ENCODE measurements at places on chromosomes 3 and 15.

- no peak for DNase-seq
Measured at GRCh38 chr15:56028430-56028829, 35.0 kb upstream of the NEDD4 start.

DNA sequence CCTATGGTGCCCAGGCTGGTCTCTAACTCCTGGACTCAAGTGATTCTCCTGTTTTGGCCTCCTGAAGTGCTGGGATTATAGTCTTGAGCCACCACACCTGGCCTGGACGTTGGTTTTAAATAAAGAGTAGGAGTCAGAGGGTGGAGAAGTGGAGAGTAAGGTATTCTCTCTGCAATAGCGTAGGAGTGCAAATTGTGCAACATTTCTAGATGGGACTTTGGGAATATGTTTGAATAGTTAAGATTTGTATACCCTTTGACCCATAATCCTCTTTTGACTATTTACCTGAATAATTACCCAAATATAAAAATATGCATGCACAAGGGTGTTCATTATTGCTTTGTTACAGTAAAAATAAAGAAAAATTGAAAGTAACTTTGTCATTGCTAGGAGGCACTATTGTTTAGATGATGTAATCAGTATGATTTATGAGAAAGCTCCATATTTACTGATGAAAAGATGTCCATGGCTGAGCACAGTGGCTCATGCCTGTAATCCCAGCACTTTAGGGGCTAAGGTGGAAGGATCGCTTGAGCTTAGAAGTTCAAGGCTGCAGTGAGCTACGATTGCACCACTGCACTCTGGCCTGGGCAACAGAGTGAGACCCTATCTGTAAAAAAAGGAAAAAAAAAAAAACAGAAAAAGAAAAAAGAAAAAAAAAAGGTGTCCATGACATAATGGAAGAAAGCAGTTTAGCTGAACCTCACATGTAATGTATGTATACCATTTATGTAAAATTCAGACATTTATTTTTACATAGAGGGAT, 15.1 kb upstream of the XYLB start:
- no peak for DNase-seq

- DNase-seq: no peak
Measured at GRCh38 chr3:56001991-56002390, 466.3 kb downstream of the ERC2 start.

DNA sequence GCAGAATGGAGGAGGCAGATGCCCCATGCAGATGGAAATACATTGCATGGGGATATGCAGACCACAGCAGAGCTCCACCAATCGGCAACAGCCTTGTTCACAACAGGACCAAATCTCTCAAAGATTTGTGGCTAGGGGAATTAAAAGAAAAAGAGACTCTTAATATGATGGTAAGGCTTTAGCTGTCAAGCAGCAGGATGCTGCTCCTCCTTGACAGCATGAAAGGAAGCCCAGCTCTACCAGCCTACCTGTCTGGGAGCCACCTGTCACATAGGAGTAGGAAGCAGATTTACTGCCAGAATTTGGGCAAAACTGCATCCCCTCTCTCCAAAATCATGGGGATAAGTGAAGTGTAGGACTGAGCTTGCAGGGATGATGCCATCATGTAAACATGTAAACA, 769.6 kb upstream of the ARPP21 start:
- DNase-seq: no peak

DNA sequence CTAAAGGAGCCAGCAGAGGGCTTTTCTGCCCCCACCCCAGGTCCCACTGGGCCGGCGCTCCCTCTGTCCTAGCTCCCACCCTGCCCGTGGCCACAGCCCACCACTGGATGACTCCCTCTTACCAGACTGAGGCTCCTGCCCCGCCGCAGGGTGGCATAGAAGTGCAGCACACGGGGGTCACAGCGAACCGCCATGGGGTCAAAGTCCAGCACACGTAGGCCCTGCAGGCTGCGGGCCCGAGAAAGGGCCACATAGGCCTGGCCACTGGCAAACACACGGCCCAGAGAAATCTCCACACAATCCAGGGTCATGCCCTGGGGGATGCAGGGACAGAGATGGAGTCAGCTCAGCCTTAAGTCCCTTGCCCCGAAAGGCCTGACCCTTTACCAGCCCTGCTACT, 9.0 kb downstream of the PIF1 start:
- no peak for DNase-seq

DNA sequence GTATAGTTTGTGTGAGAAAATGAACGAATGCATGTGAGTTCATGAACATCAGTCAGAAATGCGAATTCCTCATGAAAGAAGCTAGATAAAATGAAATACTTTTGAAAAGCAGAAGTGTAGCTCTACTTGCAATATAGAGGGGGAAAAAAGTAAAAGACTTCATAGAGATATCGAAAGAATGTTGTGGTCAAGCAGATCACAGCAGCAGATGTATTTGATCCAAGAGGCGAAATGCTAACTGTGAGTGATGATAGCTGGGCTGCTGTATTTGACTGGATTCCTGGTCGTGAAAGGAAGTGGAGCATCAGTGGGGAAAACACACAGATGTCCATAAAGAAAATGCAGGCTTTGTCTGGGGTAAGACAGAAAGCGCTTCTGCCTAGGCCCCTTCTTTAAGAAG, 112.4 kb downstream of the ADAMTSL3 start:
- no peak for DNase-seq

GRCh38 chr3:122299215-122299614, 25.8 kb upstream of the CSTA start:
- no peak for DNase-seq

DNA sequence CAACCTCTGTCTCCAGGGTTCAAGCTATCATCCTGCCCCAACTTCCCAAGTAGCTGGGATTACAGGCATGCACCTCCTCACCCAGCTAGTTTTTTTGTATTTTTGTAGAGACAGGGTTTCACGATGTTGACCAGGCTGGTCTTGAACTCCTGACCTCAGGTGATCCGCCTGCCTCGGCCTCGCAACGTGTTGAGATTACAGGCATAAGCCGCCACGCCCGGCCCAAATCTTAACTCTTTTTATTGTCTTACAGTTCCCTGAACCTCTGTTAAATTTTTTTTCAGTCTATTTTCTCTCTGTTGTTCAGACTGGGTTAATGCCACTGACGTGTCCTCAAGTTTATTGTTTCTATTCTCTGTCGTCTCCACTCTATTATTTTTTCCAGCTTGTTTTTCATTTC, 115.8 kb upstream of the UBE3A start:
- DNase-seq: no peak

DNA sequence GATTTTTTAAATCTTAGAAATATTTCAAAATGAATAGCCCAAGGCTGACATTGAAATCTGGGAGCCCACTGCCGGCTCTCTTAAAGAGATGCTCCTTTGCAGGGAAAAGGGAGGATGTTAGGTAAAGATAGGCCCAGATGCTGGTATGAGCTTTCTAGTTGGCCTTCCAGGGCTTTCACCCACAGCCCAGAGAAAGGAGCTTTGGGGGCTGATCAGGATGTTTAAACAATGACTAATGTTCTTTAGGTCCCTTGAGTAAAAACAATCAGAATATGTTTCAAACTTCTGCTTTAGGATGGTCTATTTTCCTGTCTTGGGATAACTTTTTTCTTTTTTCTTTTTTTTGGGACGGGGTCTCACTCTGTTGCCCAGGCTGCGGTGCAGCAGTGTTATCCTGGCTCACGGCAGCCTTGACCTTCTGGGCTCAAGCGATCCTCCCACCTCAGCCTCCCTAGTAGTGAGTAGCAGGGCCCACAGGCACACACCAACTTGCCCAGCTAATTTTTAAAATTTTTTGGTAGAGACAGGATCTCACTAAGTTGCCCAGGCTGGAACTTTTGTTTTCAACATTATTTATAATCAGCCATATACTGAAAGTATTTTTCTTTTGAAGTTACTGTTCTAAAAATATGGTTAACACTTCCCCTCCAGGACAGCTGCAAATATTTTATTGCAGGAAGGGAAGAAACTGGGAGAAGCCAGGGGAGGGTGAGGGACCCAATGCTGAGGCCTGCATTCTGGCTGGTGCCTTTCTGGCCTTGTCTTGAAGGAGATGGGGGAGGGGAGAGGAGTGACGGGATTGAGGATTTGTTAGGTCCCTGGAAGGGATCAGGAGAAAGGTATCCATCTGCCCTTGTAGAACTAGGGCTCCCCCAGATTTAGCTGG, 70.1 kb downstream of the TRAK1 start:
- DNase-seq: no peak

DNA sequence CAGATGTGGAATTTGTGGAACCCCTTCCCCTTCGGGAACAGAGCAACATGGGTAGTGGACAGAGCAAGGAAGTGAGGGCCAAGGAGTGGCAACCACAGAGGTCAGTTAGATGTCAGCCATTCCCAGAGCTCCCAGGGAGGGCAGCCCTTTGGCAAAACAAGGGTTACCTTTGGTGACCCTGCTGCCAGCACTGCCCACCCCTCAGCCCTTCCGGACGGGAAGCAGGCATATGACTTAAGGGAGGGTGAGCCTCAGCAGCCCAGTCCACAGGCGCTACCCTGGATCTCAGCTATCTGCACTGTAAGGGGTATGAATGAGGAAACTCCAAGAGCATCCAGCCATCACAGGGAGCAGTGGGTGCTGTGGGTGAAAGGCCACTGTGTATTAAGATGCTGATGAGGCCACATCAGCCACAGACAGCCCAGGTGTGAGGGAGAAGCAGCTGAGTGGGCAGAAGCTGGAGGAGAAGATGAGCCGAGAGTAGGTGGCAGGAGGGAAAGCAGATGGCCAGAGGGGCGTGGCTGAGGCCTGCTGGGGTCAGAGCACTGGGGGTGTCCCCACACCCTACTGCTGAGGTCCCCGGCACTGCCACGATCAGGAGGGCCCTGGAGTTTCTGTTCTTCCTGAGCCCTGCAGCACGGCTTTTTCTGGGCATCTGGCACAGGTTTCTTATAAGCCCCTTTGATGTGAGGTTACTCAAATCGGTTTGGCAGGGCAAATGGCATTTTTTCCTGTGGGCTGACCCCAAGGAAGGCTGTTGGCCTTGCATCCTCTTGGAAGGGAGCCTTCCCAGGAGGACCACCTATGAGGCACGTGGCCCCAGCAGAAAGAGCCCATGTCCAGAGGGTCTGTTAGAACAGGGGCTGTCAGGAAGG, 6.2 kb downstream of the PLA2G4D start:
- no peak for DNase-seq

- DNase-seq: no peak
Measured at GRCh38 chr3:28022916-28023315, 218.5 kb upstream of the CMC1 start.

DNA sequence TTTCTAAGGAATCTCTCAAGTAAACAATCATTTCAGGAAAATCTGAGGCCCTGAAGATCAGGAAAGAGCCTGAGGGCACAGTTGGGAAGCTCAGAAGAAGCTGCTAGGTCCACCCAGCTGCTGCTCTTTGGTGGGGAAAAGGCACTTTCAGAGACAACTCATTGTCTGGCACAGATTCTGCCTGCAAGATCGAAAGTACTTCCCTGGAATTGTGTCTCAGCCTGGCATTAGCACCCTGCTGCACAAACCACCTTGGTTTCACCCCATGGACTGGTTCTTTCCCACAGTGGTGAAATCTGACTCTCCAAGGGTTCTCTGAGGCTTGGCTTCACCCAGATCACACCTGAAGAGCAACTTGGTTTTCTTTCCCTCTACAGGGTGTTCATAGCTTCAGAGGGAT, 18.7 kb downstream of the THRB start:
- no peak for DNase-seq

GRCh38 chr3:176354843-176355242, 842.4 kb downstream of the TBL1XR1 start:
- DNase-seq: no peak

- no peak for DNase-seq
Measured at GRCh38 chr15:34773013-34773412, 18.2 kb upstream of the GJD2 start.

- no peak for DNase-seq
Measured at GRCh38 chr15:44144992-44145391, 50.1 kb downstream of the FRMD5 start.

DNA sequence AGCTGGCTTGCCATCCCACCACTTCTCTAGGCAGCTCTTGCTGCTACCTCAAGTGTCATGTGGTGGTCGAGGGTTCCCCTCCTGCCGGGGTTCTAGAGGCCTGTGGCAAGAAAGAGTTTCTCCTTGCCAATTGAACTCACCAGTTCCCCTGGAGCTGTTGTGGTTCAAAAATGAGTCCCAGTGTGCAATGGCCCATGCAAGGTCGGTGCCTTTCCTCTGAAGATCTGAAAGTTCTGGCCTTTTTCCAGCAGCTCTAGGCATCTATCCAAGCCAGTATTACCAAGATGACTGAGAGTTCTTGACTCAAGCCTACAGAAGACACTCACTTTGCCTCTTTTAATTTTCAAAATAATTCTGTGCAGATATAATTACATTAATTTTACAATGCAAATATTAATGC, 163.6 kb downstream of the KCNMB2 start:
- no peak for DNase-seq

- DNase-seq: no peak
Measured at GRCh38 chr3:144010371-144010770, 38.7 kb downstream of the DIPK2A start.

DNA sequence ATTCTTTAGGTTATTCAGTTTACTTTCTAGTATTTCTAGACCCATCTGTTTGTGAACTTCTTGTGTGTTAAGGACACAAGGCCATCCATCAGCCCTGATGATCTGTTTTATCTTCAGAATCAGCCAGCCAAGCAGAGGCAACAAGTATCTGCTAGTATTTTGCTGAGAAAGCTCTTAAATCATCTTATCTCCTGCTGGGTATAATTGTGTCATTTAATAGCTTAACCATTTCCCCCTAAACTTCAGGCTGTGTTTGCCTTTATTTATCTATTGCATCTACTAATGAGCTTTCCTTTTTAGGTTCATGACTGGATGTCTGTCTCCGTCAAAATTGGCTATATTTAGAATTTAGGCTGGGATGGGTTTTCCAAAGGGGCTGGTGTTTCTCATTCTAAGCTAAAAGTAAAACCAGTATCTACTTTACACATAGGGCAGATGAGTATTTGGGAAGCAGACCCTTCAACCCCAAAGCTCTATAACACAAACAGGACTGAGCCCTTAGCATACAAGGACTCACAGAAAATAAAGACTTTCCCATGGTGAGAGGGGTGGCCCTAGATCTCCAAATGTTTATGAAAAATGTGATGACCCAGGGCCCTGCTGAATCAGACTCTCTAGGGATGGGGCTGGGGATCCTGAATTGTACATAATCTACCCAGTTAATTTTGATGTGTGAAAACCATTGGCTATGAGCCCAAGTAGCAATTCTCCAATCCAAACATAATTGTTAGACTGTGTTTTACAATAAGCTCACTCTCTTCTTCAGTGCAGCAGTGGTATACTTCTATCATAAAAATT, 65.3 kb upstream of the PSMD6 start:
- DNase-seq: no peak
